ENCODE measurements at places on chromosomes 6 and 20.

DNA sequence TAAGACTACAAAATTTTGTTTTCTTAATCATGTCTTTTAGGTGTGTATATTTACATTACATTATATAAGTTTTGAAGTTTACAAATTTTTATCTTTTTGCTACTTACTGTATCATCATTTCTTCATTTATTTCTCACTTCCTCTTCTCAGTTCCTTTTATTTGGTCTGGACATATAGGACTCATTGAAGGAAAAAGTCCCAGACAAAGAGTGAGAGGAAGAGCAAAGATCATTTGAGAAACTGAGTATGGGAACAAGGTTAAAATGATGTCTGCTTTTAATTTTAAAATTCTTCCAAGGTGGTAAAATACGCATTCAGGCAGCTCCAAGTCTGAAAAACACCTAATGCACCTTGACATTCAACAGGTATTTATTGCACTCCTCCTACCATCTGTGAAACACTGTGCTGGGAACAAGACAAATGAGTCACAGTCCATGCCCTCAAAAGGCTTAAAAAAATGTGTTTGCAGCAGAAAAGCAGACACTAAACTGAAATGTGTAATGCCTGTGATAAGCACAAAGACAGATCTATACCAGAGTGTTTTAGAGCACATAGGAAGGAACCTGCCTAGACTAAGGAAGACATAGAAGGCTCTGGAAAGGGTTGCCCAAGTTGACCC, 63.2 kb downstream of the PKIB start:
- DNase-seq = no peak

DNA sequence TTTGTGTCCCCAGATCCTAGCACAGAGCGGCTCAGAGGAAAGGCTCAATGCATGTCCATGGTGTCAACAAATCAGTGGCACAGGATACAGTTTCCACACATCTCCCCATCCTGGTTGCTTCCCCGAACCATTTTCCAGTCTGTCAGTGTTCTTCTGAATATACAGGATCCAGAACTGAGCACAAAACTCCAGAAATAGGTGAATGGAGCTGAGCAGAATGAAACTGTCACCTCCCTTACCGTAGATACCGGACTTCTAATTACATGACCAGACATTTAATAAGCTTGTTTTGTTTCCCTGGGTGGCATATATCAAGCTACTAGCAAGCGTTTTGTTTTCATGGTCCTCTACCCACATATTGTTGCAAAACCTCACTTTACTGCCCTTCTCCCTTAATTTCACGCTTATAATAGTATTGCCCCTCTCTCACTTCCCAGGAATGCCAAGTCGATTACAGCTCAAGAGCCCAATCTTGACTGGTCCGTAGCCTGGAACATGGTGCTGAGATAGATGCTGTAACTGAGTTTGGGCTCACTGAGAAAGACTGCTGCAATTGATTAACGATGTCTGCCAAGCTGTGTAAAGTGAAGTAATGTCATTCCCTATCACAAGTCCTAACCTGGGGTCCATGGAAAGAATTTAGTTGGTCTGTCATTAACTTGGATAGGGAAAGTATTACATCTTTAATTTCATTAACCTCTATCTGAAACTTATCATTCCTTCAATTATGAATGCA, 12.0 kb upstream of the SCRT2 start:
- no peak for DNase-seq

- no peak for DNase-seq
Observed at GRCh38 chr6:98094696-98095095, 739.7 kb upstream of the POU3F2 start.

DNA sequence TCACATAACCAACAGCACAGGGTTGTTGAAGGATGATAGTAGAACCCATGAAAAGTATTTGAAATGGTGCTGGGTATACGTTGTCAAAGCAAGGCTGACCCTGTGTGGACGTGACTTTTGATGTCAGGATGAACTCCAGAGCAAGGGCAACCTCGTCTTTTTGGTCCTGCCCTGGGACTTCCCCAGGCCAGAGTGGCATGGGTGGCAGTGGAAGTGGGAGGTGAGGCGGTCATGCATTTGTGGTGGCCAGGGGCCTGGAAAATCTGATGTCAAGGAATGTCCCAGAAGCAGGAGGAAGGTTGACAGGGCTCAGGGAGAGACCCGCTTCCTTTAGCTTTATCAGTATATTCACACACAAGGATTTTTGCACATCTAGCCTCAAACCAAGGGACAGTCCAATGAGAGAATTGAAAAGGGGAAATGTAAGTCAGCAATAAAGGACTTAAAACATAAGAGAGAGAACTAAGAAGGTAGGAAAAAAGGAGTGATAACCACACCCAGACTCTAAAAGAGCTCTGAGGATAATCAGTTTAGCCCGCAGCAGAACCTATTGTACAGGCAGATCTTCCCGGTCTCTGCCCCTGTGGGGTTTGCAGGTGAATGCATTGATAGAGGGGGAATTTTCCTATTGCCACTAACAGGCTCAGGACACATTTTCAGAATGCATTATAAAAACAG, 98.8 kb upstream of the HDGFL1 start:
- DNase-seq = no peak

- no peak for DNase-seq
Observed at GRCh38 chr6:15389765-15390723, 144.2 kb downstream of the JARID2 start.

DNA sequence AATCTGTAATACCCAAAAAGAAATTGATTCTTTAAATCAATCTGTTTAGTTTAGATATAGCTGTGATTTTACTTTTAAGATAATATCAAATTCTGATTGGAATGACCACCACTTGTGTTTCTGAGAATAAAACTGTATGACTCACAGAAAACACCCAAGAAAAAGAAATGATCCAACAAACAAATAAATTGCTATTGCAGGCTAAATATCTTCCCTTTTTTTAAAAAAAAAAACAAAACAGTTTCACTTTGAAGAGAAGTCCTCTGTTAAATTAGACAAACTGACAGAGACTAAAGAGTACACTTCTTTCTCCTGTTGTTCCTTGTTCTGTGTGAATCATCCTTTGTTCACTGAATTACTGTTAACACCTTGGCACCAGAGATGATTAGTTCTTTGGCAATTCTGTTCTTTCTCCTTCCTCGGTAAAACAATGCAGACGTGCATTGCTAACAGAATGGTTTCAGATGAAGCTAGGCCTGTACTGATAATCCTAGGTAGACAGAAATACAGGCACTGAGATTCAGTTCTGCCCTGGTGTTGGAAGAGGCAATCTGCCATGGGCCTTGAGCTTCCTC, 895.2 kb upstream of the CITED2 start:
- DNase-seq = no peak

DNA sequence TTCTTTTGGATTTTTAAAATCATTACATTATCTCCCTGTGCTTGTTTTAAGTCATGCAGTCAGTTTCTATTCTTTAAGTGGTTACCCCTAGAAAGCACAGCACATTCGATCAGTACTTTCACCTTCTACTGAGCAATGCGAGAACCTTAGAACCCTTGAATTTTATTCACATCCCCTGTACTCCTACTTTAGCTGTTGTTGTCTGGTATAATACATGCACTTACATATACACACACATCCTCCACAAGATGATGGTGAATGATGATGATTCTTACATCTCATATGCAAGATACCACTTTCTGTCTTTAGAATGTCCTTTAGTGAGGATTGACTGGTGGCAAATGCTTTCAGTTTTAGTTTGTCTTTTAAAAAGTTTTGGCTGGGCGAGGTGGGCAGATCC, 5.7 kb downstream of the CDC40 start:
- DNase-seq = no peak

- no peak for DNase-seq
Observed at GRCh38 chr6:47334334-47334733, 24.6 kb upstream of the TNFRSF21 start.

- DNase-seq = no peak
Observed at GRCh38 chr6:41200296-41200900, 551 bp downstream of the TREML2 start.

- no peak for DNase-seq
Observed at GRCh38 chr20:12049125-12049524, 131.4 kb downstream of the BTBD3 start.

- DNase-seq = no peak
Observed at GRCh38 chr6:112066606-112067005, 12.7 kb downstream of the CCN6 start.

- no peak for DNase-seq
Observed at GRCh38 chr20:25003002-25003401, 10.5 kb upstream of the APMAP start.

- DNase-seq = no peak
Observed at GRCh38 chr6:146191612-146192011, 162.8 kb downstream of the GRM1 start.

- DNase-seq = no peak
Observed at GRCh38 chr20:46488451-46488850, 24.9 kb downstream of the ZNF334 start.

DNA sequence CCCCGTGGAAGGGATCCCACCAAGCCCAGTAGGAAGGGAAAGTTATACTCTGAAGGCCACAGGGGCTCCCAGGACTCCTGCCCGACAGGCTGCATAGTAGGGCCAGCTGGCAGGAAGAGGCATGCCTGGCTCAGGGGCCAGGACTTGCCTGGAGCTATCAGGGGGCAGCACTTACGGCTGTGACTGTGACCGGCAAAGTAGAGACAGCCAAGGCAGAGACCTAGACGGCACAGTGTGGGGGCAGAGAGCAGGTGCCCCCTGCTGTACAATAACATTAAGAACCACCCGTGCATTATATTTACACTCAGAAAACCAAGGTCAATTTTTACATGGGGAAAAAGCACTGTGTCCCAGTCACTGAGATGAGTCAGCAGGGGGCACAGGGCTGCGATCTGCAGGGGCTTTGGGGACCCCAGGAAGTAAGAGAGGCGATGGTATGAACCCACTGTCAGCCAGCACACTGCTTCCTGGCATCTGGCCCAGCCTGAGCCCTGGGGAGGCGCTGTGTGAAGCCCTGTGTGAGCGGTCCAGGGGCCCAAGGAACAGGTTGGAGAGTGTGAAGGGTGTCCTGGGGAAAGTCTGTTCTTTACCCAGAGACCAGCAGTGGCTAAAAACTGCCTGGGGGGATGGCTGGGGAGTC, 9.9 kb downstream of the CCDC167 start:
- DNase-seq = no peak

DNA sequence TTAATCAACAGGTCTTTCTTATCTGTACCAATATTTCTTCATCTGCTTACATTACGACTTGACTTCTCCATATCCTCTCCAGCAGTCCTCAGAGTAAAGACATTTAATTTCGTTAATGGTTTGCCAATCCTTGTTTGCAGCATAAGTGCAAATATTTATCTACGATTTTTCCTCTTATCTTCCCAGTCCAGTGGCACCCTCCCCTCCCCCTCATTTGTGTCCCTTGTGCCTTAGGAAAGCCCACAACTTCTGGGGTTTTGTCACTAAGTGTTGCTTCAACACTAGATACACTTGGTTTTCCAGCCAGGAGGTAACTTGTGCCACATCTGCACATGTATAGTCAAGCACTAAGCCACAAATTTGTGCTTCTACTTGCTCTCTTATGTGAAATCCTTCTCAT, 327.2 kb downstream of the CBLN4 start:
- no peak for DNase-seq

DNA sequence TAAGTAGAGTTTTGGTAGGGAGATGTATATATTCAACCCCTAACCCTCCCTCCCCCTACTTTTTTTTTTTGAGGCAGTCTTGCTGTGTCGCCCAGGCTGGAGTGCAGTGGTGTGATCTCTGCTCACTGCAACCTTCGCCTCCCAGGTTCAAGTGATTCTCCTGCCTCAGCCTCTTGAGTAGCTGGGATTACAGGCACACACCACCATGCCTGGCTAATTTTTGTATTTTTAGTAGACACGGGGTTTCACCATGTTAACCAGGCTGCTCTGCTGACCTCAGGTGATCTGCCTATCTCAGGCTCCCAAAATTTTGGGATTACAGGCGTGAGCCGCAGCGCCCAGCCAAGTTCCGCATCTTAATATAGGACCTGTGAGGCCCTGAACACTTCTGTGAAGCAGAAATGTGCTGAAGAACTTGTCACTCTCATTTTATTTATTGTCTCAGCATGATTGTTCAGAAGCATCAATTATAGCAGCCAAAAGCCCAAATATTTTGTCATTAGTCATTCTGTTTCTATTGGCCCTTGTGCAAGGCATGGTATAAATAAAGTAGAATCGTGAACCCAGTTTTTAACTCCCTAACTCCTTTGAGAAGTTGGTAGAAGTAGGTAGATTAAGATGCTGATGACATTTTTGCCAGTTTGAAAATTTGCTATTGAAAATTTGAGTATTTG, 19.4 kb downstream of the DSTN start:
- no peak for DNase-seq

DNA sequence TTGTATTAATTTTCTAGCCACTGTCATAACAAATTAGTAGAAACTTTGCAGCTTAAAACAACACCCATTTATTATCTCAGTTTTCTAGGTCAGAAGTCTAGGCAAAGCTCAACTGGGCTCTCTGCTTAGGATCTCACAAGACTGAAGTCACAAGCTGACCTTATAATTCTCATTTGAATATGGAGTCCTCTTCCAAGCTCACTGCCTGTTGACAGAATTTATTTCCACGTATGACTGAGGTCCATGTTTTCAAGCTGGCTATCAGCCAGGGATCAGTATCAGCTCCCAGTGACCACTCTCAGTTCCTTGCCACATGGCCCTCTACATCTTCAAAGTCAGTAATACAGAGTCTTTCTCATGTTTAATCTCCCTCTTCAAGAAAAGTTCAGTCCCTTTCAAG, 11.7 kb upstream of the HLA-DQB2 start:
- no peak for DNase-seq

- no peak for DNase-seq
Observed at GRCh38 chr6:21522143-21522747, 71.3 kb upstream of the SOX4 start.

DNA sequence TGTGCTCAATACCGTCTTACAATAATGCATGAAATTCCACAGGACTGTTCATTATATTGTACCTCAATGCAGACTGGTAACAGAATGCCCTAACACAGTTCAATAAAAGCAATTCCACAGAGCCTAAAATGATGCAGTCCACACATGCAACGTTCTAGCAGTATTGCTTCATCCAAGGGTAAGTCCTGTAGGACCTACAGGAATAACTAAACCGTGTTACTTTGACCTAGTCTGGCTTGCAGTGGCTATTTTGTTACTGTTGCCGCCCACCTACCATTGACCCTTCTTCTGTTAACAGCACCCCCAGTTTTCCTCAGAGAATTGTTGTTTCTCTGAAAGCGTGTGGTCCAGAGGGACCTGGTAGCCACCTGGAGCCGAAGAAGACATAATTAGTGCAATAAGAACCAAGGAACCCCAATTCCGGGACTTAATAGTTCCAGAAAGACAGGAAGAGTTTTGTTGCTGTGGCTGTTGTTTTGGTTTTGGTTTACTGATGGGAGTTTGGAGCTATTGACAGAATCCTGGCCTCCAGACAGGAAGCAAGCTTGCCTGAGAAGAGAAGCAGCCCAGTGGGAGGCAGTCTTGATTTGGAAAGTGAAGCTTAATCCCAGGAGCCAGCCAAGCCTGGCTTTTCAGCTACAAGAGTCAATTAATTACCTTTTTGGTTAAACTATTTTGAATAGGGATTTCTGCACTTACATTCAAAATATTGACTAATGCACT, 91.3 kb downstream of the FRK start:
- peak; percentile 26 for DNase-seq
